Stimulated activated CD4-positive, alpha-beta T cell treated with anti-CD3 and anti-CD28 coated beads, Interleukin-15, amount 100 ng/mL, for 24 hours (primary cell): ENCODE measurements at places on chromosomes 16 and 17.
A peak's percentile ranks its signal among the peaks of the same experiment; 100 is the strongest.

GRCh38 chr17:6512552-6512951 is 43.8 kb downstream of the PITPNM3 start:
- DNase-seq, result no peak

DNA sequence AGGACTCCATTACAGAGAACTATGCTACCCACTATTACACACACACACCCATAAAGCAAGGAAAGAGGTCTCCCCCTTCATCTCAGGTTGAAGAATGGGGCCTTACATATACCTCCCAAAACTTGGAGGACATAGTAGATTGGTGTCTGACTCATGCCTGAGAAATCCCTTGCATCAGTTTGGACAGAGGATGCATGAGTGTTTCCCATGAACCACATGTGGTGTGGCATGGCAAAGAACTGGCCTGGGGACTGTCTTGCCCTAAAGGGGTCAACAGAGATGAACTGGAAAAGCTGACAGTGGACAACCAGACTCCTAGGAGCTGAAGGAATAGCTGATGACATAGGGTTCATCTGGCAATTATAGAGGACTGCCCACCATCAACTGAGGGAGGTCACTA is 54.0 kb downstream of the DYNLRB2 start:
- no peak for DNase-seq

DNA sequence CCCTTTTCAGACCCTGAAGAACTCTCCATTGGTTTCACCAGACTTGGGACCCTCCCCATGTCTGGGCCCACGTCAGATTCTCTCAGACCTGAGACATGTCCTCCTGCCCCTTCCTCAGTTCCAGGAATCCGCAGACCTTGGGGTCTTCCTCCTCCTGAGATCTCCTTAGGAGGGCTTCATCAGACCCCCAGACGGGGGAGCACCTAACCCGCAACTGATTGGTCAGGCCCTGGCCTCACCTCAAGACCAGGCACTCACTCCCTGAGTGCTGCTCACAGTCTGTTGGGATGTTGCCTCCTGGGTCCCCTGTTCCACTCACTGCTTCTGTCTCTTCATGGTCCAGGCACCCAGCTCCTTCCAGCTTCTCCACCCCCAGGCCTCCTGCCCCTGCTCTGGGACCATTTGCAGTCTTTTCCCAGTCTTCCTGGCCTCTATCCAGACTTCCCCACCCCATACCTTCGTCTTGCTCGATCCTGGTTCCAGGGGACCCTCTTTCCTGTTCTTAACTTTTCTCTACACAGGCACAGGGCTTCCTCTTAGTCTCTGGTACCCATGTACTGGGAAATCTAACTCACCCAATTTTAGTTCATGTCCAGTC is 1.2 kb downstream of the GID4 start:
- no peak for DNase-seq

- no peak for DNase-seq
Observed at GRCh38 chr17:42018339-42018738, 1.1 kb upstream of the DNAJC7 start.

GRCh38 chr16:14334366-14335080 is 263.4 kb downstream of the MRTFB start:
- DNase-seq, result no peak

DNA sequence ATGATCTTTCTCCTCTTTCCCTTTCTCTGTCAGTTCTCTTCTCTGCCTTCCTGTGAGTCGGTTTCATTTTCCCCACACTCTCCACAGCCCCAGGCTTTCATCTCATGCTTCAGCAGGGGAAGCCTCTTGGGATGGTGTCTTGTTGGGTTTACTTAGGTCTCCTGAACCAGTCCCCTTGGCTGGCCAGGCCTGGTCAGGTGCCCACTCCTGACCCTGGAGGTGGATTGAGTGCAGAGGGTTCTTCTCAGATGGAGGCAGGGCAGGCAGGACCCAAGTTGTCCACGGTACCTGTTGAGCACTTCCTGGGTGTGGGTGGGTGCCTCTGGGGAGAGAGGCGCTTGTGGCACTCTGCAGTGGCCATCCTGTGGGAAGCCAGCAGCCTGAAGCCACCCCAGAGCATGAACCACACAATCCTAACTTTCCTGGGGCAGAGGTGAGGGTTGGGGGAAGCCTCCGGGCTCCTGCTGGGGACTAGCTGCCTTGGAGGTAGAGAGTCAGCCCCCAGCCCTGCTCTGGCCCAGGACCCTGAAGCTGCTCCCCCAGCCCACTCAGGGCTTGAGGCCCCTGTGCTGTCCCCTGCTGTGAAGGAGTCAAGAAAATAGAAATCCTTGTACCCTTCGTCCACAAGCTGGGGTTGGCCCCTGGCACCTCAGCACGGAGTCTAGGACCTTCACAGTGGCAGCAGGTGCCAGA is 2.0 kb upstream of the RAP1GAP2 start:
- DNase-seq, result no peak

DNA sequence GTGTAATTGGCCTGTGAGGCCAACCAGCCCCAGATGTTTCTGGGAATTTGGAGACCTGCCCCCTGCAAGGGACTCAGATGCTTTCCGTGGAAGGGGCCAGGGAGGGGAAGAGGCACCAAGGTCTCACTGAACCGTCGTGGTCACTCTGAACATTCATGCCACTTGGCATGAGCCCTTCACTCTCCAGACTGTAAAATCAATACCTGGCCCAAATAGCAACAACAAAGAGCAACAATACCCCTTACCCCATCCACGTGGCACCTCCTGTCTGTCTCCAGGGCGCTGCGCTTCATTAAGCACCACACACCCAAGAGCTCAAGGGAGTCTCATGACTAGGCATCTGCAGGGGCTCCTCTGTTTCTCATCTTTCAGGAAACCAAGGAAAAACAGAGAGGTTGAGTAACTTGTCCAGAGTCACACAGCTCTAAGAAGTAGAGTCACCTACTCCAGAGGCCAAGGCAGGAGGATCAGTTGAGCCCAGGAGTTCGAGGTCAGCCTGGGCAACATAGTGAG is 52.8 kb downstream of the SOCS1 start:
- no peak for DNase-seq

GRCh38 chr17:82108038-82108437 is 10.0 kb upstream of the FASN start:
- DNase-seq, result peak; percentile 2

DNA sequence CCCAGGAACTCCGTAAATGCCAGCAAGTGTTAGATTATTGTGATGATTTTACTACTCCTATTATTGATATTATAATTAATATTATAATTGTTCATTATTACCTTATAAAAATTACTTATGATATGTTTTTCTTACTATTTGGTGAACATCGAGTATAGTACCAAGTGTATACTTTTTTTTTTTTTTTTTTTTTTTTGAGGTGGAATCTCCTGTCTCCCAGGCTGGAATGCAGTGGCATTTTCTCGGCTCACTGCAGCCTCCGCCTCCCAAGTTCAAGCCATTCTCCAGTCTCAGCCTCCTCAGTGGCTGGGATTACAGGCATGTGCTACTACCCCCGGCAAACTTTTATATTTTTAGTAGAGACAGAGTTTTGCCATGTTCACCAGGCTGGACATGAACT is 347.0 kb downstream of the WWOX start:
- DNase-seq, result no peak

- peak; percentile 53 for DNase-seq
Observed at GRCh38 chr17:17740615-17741348, 59.5 kb downstream of the RAI1 start.

DNA sequence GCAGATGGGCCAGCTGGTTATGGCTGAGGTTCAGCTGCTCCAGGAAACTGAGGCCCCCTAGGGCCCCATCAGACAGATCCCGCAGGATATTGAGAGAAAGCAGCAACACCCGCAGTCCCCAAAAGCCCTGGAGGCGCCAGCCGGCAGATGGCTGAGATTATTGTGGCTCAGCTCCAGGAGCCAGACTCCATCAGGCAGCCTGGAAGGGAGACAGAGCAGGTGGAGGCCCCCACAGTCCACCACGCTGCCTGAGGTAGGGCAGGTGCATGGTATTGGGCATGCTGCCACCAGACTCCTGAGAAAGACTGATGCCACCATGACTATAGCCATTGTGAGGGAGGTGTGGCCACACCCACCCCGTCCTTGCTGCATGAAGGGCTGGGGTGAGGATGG is 9.5 kb upstream of the TMEM101 start:
- DNase-seq, result no peak

DNA sequence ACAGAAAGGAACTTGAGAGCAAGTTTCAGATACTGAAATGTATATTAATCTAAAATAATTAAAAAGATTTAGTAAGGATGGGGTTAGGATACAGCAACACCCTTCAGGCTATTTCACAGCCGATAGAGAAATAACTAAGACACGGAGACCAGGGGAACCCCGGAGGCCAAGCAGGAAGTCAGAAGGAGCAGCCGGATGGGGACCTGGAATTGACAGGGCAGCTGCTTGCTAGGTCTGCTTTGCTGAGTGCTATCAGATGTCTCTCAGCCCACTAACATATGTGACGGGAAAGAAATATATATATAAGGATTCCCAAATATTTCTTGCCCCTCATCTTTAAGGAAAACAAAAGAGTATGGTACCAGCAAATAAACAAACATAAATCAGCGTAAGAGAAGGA is 154.1 kb upstream of the CDH5 start:
- DNase-seq, result no peak

- peak; percentile 9 for DNase-seq
Observed at GRCh38 chr16:84726669-84727467, 27.1 kb downstream of the USP10 start.

DNA sequence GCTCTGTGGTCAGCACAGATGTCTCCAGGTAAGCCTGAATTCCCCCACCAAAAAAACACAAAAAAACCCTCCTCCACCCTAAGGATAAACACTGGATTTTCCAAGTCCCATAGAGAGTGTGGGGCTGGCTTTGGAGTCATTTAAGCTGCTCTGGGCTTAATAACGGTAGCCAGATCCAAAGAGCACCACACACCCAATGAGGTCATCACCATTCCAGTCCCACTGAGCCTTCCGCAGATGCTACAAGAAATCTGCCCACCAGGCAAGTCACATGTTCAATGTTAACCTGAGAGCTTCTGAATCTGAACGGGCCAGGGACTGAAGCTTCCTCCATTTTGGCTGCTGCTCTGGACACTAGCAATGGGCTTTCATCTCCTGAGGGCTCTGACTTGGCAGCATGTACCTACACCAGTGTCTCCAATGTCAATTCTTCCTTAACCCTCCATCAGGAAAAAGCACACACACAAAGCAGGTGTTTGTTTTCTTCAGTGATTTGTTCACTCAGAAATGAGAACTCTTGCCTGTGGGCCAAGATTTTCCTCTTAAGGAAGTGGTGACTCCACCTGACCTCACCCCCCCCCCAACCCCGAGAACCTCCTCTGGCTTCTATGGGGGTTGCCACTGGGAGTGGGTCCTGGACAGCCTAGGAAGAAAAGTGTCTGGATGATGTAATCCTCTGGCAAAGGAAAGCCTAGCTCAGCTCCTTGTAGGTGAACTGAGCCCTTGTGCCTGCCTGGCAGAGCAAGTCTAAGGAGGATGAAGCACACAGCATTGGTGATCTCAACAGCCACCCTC is 220.1 kb downstream of the FOXL1 start:
- no peak for DNase-seq

GRCh38 chr16:78134944-78135619 is 35.6 kb downstream of the WWOX start:
- no peak for DNase-seq

DNA sequence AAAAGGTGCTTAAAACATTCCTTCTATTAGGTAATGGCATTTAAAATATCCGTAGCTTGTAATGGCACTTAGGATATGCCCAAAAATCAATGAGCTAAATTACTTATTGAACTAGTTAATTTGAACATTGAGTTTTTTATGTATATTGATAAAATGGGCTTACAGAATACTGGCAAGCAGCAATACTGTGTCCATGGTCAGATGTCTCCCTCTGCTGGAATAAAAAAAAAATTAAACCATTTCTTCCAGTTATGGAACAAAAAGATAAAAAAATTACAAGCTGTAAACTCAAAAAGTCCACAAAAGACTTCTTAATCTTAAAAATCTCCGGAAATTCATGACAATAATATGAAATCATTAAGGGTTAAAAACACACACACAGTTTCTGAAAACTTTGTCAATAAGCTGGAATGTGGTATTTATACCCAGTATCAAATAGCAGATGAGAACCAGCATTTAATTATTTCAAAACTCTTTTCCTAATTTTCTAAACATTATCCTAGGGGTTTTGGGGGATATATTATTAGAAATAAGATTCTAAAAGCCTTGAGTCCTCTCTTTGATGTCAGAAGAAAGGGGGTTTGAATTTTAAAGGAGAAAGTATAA is 21.5 kb upstream of the PSMD7 start:
- no peak for DNase-seq

GRCh38 chr16:69393898-69394849 is 8.4 kb upstream of the TERF2 start:
- no peak for DNase-seq

DNA sequence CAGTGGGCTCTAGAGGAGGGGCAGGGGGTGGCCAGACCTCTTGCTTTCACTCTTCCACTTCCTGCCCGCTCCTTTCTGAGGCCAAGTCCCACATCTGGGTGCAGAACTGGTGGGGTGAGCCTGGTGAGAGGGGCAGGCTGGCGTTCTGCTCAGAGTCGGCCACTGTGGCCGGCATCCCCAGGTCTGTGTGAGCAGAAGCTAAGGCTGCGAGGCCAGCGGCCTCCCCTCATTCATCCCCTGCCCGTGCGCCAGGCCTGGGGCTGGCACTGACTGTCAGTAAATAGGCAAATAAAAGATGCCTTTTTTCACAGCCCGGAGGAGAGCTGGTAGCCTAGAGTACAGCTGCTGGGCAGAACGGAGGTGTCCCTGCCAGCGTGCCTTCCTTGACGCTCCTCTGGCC is 1.2 kb downstream of the DEF8 start:
- no peak for DNase-seq

DNA sequence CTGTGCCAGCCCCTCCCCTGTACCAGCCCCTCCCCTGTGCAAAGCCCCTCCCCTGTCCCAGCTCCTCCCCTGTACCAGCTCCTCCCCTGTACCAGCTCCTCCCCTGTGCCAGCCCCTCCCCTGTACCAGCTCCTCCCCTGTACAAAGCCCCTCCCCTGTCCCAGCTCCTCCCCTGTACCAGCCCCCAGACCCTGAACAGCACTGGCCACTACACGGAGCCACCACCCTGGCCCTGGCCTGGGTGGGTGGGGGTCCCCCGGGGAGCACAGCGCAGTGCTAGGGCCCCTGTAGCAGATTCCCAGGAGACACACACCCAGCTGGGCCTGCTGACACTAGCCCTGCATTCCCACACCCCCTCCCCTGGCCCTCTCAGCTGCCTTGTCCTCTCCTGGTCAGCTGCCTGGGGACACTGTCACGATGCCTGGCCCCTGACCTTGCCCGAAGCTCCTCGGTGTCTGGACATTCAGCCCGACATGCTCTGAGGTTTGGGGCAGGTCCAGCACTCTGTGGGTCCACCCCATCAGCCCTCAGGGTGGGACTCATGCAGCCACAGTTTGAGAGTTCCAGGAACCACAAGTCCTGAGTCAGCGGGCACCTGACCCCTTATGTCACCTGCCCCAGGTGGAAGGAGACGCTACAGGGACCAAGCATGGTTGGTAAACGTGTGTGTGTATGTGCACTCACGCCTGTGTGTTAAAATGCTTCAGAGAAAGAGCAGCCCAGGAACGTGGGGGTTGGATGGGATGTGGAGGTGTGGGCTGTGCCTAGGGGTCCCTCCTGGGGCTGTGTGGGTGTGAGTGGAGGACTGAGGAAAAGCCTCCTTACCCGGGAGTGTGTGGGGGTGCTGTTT is 114.2 kb downstream of the METRNL start:
- DNase-seq, result no peak

- peak; percentile 86 for DNase-seq
Observed at GRCh38 chr17:77465358-77466041, 324.7 kb downstream of the SEC14L1 start.
